ENCODE measurements at places on chromosomes 11 and 22. TPM values are rescaled to one million over a fixed set of nuclear protein-coding genes. Genes with fewer than 3 reads are reported as not detected.

The C11orf91 gene
- not detected for total RNA-seq

The RIMBP3B gene
- not detected for total RNA-seq

The F2 gene
- total RNA-seq: 0.11 TPM

The NECTIN1 gene
- total RNA-seq: 86.8 TPM

The SAA2 gene
- total RNA-seq: 7.4 TPM
